Activated CD4-positive, alpha-beta T cell treated with anti-CD3 and anti-CD28 coated beads, Interleukin-2, amount 50 U/mL, for 1 hour (primary cell): ENCODE measurements at places on chromosomes 6 and 20.

- no peak for DNase-seq
Observed at GRCh38 chr6:124792386-124792785, 169.9 kb upstream of the RNF217 start.

DNA sequence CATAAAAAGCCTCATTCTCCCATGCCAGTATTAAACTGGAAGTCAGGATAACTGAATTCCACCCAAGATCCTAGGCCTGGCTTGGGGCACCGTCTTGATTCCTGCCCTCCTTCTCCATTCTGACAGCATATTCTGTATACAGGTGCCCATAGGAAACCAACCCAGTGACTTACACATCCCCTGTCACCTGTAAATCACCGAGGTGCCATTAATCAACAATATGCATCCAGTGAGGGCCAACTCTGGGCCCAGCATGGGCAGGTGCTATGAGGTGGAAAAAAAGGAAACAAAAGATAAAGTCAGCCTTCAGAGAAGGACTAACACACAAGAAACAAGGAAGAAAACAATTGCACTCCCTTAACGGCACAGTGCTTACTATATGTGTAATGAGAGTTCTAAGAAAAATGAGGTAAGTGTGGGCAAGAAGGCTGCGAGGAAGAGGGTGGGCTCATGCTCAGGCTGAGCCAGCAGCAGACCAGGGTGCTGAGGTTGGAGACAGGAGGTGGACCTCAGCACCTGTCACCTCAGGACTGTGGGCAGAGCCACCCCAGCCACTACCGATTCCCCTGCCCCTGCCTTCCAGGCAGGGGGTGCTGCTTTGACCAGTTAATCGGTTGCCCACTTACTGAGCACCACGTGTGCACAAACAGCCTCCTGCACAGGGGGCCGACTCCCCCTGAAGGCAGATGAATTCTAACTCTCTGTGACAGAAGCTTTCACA lies 105.9 kb downstream of the TRERF1 start:
- DNase-seq, result no peak

DNA sequence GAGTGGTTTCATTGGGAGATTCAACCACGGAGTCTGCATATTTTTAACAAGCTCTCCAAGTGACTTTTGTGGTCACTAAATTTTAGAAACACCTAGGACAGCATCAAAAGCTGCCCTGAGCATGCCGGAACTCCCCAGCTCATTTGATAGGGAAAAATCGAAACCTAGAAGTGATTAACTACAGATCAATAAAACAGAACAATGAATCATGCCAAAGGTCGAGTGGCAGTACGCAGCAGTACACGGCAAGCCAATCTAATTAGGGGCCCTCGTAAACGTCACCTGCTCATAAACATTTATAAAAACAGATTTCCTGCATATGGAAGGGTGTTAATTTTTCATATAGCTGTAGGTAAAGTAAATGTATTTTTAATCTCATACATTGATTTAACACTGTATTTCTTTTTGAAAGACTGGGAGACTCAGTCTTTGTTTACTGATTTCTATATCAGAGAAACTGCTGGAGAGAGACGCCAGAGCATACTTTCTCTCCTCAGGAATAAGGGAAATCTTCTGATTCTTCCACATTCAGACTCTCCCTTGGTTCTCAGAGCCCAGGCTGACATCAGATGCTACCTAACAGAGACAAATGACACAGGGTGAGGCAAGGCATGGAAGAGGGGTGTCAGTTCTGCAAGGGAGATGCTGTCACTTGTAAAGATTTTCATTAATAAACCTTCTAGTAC lies 232.5 kb downstream of the PTPRT start:
- no peak for DNase-seq

GRCh38 chr6:33073431-33073871 lies at the start of gene HLA-DPA1:
TSS of gene HLA-DPA1 (minus strand) at chr6:33073649.
- peak; percentile 8 for DNase-seq

DNA sequence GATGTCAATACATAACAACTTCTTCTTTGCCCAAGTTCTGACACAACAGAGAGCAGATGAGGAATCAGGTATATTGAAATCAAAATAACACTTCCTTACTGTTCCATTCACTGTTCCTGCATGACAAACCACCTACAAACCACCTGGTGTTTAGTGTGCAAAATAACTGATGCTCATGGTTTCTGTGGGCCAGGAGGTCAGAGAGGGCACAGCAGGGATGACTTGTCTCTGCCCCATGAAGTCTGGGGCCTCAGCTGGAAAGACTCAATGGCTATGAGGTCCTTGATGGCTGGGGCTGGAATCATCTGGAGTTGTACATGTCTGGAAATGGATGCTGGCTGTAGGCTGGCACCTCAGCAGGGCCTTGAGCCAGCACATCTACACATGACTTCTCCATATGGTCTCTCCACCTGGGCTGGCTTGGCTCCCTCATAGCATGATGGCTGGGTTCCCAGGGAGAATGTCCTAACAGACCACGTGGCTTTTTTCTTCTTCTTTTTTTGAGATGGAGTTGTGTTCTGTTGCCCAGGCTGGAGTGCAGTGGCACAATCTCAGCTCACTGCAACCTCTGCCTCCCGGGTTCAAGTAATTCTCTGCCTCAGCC lies 7.4 kb upstream of the COX4I2 start:
- DNase-seq, result no peak

DNA sequence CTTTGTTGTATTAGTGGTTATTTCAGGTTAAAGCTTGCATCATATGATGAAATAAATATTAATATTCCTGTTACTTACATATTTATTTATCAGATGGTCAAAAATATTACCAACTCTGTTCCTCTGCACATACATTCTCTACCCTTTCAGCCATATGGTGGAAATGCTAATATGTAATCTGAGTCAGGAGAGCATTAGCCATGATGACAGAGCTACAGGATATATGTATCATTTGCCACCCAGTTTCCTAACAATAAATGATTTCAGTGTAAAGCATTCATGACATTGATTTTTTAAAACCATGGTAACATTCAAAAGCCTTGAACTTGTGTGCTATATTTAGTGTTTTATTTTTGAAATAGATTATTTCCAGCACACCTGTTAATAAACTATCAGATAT lies 16.6 kb downstream of the POPDC3 start:
- DNase-seq, result no peak

GRCh38 chr6:14620522-14620921 lies 502.9 kb downstream of the CD83 start:
- DNase-seq, result no peak
